ENCODE measurements at places on chromosomes 6 and 20.

- no peak for DNase-seq
Observed at GRCh38 chr6:152721956-152722355, 24.3 kb downstream of the MYCT1 start.

DNA sequence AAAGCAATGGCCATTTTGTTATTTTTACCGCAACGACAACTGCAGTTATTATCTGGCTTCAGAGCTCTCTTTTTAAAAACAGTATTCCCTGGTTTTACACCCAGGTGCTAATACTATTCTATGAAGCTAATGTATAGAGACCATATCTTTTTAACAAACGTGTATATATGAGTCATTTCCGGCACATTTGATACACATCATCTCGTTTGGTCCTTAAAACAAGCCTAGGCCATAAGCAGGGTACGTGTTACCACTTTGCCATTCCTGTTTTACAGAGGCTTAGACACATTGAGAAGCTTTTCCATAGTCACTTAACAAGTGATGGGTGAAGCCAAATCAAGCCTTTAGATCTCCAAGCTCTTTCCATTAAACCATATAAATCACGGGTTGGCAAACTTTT, 5.5 kb downstream of the TRAF3IP2 start:
- DNase-seq: no peak

GRCh38 chr20:53569005-53569404, 24.6 kb downstream of the ZNF217 start:
- no peak for DNase-seq

DNA sequence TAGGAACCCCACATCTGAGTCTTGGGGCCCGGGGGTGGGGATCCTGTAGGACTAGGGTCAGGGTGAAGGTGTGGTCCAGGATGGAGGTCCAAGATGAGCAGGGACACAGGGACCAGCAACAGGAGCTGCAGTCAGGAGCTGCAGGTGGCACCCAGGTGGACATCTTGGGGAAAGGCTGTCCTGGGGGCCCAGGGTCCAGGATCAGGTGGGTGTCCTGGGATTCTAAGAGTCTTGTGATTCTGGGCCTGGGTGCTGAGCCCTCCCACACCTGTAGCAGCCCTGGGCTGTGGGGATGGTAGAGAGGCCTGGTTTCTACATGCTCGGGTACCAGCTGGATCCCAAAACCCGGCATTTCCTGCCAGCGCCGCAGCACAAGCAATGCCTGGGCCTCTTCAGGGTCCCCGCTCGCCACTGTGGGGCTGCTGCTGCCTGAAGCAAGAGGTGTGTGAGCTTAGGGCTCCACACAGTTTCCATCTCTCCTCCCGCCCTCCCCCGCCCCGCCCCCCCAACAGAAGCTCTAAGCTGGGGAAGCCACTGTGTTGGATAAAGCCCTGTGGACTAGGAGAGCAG, 20.7 kb downstream of the ERGIC3 start:
- no peak for DNase-seq

- DNase-seq: no peak
Observed at GRCh38 chr6:159826968-159827647, 27.0 kb downstream of the PNLDC1 start.

DNA sequence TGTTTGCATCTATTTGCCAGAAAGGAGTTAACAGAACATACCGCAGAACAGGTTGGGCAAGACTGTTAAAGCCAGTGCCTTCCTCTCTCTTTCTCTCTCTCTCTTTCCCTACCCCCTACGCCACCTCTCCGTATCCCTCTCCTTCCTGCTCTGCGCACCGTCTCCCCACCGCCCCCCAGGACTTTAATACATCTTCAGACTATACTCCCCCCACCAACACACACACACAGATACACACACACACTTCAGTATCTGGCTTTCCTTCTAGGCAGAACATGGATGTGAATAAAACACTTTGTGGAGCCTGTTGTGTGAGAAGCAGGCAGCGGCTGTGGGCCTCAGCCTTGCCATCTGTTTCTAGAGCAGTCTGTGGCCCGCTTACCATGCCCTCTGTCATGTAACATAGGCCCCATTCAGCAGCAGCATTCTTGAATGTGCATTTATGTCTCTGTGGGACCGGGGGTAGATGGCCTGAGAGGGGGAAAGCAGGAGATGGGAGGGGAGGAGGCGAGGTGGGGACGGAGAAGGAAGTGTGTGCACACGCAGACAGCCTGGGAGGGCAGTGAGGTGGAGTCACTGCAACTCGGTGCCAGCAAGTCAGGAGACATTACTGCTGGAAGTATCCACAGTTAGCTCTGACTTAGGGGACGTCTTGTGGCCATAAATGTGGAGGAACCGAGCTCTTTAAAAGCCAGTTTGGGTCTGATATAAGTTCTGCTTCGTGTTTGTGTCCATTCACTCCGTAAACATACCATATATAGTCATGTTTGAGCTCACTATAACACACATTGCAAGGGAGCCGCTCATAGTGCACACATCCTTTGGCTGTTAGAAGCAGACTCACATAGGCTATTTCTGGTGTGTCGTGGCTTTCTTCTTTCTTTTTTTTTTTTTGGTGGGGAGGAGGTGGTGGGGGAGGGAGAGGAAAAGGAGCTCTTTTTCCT, 38.4 kb downstream of the RREB1 start:
- DNase-seq: no peak

GRCh38 chr20:4260102-4260501, 244.7 kb upstream of the RNF24 start:
- no peak for DNase-seq

GRCh38 chr20:6582449-6582848, 185.0 kb upstream of the BMP2 start:
- DNase-seq: no peak

- no peak for DNase-seq
Observed at GRCh38 chr20:57092112-57092899, 174.1 kb downstream of the BMP7 start.

GRCh38 chr20:37850724-37851355, 52.1 kb upstream of the VSTM2L start:
- DNase-seq: no peak

DNA sequence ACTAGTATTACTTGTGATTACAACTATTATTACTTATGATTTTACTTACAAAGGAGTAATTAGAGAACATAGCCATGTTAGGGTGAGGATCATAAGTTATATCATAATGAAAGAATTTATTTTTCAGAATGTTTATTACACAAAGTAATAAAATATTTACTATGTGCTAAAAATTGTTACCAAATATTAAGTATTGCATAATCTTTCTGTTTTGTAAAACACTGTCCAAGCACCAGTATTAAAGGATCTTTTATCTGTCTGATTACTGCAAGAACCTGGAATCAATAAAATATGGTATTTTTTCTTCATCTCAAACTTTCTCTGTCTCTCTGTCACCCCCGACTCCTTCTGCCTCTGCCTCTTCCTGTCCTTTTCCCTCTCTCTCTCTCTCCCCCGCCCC, 250.1 kb downstream of the BCKDHB start:
- no peak for DNase-seq

GRCh38 chr6:159151266-159151855, 17.8 kb upstream of the FNDC1 start:
- DNase-seq: peak; percentile 21

DNA sequence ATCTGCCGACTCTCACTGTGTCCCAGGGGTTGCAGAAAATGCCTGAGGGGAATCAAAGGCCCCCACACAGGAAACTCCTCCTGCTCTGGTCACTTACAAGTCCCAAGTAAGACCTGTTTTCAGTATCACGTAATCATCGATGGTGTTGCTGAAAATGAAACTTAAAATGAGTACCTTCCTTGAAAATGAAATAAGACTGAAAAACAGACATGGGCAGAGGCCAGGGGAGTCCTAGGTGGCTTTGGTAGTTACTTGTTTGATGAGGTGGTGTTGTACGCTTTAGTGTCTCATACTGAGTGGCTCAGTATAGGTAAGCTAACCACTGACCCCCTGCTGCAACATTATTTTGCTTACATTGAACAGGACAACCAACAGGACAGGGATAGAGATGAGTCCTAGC, 43.0 kb upstream of the SYNCRIP start:
- DNase-seq: no peak

GRCh38 chr6:158939255-158940159, 60.5 kb downstream of the RSPH3 start:
- DNase-seq: no peak

DNA sequence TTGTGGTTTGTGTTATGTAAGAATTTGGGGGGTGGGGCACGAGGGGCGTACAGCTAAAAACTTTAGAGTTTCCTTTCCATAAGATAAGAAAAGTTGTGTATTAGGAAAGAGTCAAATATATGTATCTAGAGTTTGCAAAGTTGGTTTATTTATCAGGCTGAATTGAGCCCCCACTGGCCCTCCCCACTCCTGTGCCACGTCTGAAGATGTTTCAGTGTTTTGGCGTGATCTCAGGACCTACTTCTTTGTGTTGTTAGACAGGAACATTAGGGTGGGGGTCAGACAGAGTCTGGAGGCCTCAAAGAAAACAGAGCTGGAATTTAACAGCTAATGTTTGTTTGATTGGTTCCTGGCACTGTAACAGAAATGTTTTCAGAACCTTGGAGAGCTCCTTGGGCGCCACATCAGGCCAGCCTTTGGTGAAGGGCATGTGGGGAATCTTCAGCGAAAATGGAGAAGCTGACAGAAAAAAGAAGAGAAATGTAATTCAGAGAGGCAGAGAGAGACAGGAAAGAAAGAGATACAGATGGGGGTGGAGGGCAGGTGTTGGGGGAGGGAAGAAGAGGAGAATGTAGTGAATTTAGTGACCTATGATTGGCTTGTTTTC, 674 bp downstream of the NRSN1 start:
- DNase-seq: peak; percentile 51

DNA sequence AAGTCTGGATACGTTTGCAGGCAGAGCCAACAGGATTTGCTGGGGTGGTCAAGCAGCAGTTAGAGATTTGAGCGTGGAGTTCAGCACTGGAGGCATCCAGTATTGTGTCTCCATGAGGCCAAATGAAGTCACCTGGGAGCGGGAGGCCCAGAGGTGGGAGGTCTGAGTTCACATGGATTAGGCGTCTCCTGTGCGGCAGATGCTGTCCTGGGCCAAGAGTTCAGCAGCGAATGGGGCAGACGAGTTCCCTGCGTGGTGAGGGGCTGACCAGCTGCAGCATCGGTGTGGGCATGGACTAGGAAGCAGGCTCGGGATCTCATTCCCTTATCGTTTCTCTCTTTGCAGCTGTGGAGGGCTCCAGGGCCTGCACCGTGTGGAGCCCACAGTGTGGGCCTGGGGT, 66.2 kb downstream of the BCAS4 start:
- DNase-seq: no peak

DNA sequence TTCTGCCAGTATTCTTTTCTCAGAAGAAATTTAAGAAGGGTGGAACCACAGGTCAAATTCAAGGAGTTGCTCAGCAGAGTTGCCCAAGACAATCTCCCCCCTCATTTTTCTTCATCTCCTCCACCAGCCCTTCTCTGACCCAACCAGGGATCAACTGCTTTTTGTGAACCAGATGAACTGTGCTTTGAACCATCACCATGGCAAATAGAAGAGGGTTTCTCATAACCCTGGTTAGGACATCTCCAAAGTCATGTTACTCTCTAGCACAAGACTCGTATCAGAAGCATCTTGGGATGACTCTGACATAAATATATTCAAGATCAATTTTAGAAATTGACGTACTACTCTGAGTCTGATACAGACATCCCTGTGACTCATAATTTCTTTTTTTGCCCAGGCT, 130.7 kb downstream of the ALDH8A1 start:
- no peak for DNase-seq

- no peak for DNase-seq
Observed at GRCh38 chr20:63077705-63078104, 70.9 kb upstream of the BHLHE23 start.

- no peak for DNase-seq
Observed at GRCh38 chr6:137949686-137950390, 82.8 kb downstream of the TNFAIP3 start.

DNA sequence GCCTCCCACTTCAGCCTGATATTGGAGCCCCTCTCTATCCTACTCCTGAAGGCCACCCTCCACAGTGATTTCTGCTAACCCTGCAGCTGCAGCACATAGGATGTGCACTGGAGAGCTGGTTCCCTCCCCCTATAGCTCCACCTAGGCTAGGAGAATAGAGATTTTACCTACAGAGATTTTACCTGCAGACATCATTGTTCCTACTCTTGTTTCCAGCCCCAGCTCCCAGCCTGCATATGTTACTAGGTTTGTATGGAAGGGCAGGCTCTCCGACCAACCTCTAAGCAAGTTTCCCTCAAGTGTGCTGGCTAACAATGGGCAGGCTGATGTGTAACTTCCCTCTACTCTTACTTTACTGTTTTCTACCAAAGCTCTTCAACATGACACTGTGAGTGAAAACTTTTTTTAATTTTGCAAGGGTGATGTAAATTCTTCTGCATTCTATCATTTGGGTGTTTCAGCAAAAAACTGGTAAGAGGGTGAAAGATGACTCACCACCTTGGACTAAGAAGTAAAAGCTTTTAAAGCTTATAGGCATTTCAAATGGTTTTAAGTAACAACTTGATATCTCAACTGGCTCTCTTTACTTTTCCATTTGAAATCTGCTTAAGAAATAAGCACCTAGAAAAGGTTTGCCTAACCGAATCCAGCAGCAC, 106.8 kb downstream of the CDK19 start:
- DNase-seq: no peak

DNA sequence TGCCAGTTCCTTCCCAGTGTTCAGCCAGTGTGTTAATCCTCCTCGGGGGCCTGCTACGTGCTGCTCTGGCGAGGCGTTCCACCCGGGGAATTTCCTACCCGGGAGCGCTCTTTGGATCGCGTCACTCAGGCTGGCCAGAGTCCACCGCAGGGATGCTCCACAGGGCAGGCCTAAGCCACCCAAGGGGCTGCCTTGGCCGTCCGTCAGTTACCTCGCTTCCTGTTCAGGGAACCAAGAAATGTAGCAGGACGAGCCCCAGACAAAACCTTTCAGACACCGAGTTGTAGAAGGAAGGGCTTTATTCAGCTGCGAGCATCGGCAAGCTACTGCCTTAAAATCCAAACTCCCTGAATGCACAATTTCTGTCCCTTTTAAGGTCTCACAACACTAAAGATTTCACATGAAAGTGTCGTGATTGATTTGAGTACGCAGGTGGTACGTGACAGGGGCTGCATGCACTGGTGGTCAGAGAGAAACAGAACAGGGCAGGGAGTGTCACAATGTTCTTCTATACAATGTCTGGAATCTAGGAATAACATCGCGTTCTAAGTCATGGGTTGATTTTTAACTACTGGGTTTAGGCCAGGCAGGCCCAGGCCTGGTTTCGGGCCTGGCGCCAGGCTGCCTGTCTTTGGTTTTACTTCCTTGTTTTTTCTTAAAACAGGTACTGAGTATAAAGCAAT, 15.7 kb upstream of the POU5F1 start:
- DNase-seq: no peak

DNA sequence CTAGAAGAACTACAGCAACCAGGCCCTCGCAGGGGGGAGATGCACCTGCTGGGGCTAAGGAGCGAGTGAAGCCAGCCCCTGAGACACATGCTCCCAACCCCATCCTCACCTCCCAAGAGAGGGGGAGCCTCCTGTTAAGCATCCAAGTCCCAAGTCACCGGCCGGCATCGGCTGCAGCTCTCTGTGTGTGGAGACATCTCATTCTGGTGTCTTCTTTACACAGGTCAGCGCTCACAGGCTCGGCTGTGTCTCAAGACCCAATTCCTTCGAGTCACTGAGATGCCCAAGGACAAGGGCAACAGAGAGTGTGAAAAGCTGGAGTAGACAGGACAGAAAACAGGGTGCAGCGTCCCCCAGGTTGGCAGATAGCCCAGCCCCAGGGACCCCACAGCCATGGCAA, 21.1 kb upstream of the MRGBP start:
- no peak for DNase-seq

GRCh38 chr6:33698494-33698893, 13.0 kb downstream of the UQCC2 start:
- DNase-seq: no peak

GRCh38 chr6:130118236-130118635, 99.9 kb downstream of the L3MBTL3 start:
- DNase-seq: no peak

GRCh38 chr20:9597547-9597946, 83.2 kb downstream of the LAMP5 start:
- DNase-seq: no peak
